ENCODE measurements at places on chromosomes 3 and 15.
A peak's percentile ranks its signal among the peaks of the same experiment; 100 is the strongest.

DNA sequence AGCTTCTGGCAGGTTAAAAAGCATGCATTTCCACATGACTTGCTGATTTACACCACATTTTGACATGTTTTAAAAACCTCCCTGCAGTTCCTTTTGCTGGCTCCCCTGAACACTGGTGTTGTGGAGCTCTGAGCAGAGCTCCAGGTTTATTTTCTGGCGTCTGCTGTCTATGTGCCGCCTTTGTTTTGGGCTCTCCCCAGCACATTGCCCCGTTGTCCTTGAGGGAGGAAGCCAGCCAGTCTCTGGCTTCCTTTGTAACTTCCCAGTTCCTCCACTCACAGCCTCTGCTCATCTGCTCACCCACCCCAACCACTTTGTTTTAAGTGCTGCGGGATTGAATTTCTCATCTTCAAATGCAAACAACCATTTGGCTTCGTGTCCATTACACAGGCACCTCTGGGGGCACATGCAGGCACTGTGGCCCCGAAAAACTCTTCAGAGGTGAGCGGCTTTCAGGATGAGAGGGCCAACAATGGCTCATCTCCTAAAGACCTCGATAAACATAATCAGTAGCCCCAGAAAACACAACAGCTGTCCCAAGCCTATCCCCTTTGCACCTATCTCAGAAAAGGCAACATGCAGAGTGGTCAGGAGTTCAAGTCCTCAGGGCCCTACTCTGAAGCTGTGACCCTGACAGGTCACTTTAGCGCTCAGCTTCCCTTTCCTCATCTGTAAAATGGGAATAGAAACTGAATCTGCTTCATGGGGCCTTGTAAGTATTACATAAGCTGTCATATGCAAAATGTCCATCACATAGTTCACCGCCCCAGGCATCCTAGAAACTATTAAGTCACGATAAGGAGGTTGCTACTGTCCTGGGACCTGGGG lies 1.3 kb upstream of the MEF2A start:
- DNase-seq: no peak

DNA sequence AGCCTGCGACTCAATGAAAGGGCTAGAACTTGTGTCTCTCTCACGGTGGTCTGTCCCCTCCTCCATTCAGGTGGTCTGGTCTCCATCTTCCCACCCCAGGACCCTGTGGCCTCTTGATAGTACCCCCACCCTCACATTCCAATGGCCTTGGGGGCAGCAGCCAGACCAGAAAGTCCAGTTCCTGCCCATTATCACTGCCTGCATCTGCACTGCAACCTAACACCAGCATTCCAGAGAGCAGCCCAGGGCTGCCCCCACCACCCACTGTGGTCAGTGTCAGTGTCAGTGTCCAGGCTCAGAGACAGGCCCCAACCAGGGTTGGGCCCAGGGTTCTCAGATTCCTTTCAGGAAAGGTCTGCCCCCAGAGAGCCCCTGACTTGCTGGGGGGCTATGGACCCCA lies 12.6 kb downstream of the IGDCC3 start:
- DNase-seq: no peak

GRCh38 chr3:177744873-177745606 lies 547.8 kb upstream of the TBL1XR1 start:
- peak; percentile 30 for DNase-seq

DNA sequence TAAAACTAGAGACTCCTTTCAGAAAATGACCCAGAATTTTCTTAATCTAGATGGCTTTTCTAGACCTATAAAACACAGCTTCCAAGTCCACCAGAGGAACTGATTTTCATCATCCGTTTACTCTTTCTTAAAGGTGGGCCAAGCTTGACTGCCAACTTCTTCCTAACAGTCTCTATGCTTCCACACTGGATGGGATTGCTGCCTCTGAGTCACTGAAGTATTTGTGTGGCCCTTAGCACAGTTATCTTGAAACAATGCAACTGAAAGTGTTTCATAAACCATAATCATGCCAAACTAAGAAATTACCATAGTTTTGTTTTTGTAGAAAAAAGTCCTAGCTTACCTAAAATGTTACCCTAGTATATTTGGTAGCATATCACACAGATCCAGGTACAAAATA lies 985.7 kb downstream of the TUSC7 start:
- DNase-seq: no peak

DNA sequence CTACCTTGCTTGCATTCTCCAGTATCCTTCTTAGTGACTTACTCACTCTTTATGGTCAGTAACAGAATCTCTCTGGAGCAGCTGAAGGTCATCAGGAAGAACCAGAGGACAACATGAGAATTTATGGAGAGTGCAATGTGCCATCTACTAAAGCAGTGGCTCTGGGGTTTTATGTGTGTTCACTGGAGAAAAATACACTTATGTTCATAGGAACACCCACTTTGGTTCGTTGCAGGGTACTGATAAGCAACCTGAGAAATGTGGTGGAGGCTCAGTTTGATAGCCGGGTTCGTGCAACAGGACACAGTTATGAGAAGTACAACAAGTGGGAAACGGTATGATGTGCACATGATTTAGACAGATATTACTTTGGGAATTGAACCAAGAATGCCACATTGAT lies 12.8 kb downstream of the CPB1 start:
- DNase-seq: no peak

DNA sequence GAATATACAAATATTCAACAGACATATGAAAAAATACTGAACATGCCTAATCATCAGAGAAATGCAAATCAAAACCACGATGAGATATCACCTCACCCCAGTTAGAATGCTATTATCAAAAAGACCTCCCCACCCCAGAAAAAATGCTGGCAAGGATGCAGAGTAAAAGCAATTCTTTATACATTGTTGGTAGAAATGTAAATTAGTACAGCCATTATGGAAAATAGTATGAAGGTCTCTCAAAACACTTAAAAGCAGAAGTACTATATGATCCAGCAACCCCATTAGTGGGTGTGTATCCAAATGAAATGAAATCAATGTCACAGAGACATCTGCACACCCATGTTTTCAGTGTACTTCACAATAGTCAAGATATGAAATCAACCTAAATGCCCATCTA lies 308.7 kb downstream of the CHST2 start:
- no peak for DNase-seq

- DNase-seq: no peak
These were observed 1074.8 kb upstream of the ALCAM start for GRCh38 chr3:104291878-104292277.

DNA sequence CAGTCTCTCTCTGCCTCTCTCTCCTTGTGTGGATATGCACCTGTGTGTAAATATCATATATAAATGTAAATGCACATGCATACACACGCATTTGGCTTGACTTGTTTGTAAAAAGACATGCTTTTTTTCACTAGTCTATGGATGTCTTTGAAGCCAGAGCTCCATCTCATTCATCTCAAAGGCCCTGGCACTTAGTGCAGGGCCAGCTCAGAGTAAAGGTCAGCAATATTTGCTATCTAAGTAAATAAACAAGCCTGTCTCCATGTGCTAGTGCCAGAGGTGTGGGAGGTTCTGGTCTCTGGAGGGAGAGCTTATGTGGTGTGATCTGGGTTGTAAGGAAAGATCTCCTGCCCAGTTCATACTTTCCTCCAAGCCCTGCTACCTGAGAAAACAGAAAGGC lies 5.6 kb downstream of the CLSTN2 start:
- DNase-seq: no peak

GRCh38 chr15:75770131-75770530 lies 57.5 kb upstream of the CSPG4 start:
- DNase-seq: no peak

DNA sequence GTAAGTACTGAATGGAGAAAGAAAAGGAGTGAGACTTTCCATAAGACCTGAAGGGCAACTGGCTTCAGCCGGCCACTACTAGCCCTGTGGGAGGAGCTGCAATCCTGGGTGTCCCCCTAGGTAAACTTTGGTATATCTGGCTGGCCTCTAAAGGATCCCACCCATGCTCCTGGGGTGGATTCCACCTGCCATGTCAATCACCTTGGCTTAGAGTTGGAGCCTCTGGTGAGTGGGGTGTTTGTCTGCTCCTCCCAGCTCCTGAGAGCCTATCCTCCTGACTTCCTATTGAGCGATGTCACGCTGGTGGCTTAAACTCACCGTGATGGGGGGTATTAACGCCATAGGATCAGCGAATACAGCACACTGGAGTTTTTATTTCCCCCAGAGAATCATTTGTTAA lies 2.6 kb downstream of the SPTBN5 start:
- DNase-seq: no peak

- peak; percentile 89 for DNase-seq
These were observed 16.7 kb upstream of the CMTM7 start for GRCh38 chr3:32374788-32375595.

- no peak for DNase-seq
These were observed 56.1 kb upstream of the PLXNA1 start for GRCh38 chr3:126926684-126927400.

DNA sequence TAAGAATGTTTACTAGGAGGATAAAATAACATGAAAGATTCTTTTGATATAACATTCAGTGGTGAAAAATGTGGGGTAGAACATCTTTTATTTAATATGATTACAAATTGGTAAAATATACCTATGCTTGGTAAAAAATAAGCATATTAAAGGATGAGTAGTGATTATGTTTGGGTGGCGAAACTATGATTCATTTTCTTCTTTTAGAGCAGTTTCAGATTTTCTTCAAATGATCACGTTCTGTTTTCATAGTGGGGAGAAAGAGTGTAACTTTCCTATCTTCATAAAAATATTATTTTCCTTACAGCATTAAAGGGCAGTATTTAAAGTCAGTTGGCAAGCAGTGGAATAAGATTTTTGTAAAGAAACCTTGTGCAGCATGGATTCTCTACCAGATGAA lies 15.5 kb downstream of the DZIP3 start:
- DNase-seq: no peak

DNA sequence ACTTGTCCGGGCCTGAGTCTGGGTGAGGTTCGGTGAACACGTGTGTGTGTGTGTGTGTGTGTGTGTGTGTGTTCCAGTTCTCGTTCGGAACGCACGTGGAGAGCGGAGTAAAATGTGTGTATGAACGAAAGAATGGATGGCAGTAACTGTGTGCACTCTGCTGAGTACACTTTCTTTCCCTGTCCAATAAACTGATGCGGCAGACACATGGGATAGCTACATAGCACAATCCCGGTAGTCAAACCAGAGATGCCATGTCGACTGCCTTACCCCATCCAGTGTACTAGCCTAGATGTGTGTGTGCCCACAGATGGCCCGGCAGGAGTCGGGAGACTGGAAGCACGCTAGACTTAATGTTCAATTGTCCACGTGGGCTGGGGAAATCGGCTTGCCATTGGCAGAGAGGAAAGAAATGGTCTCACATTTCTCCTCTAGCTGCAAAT lies 507 bp upstream of the GOLIM4 start:
- peak; percentile 89 for DNase-seq

- no peak for DNase-seq
These were observed 251.9 kb downstream of the IGSF11 start for GRCh38 chr3:118782755-118783202.

GRCh38 chr3:59535791-59536221 lies 486.0 kb upstream of the CFAP20DC start:
- no peak for DNase-seq
